ENCODE measurements at places on chromosomes 12 and 14.

- no peak for DNase-seq
Measured at GRCh38 chr12:132228476-132229192, 84.4 kb downstream of the NOC4L start.

DNA sequence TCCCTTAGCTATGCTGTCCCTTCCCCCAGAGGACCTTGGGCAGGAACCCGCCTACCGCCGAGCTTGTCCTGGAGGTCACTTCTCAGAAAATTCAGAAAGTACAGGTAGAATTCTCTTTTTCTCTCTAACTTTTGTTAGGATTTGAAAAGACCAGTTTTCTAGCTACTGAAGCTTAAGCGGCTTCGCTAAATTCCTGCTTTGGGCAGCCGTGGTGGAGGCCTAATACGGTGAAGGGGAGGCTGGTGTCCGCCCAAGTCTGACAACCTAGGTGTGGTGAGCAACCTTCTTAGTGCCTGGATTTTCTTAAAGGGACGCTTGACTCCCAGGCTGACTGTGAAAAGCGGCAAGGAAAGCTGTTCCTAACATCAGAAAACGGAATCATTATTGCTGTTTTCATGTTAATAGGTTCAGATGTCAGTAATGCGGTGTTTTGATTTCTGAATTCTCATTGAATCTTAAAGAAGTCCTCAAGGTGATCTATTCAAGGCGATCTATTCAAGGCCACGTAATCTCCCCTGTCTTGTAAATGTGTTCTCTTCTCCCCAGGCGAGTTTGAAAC is 835 bp downstream of the FGD4 start:
- DNase-seq, result no peak

DNA sequence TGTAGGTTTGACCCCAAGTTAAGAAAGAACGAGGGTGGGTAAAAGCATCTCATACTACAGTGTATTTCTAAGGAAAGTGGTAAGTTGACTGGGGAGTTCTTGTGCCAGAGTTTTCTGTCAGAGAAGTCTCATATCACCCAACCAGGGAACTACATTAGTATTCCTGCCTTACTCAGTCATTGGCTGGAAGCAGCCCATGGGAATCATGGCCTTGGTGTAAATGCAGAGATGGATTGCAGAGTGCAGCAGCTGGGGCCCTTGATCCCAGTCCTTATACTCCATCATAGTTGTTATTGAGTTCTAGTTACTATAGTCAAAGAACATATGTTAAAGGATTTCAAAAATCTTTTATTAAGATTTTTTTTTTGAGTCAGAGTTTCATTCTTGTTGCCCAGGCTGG is 105.8 kb downstream of the MNAT1 start:
- no peak for DNase-seq

DNA sequence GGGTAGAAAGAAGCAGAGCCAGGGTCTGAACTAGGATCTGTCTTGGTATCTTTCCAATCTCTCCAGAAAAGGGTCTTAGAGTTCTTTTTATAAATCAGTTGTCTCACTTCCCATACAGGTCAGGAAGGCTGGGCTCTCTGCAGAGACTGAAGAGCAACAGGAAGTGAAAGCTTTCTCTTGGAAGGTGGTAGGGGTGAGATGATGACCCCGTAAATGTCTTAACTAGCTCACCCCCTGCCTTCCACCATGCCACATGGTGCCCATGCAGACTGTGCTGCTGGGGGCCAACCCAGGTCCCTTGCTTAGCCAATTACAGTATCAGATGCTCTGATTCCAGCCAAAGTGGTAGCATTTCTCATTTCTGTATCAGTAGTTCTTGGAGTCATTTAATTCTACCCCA is 17.6 kb upstream of the RASSF8 start:
- DNase-seq, result no peak

- no peak for DNase-seq
Measured at GRCh38 chr12:126418400-126418799, 1353.2 kb downstream of the AACS start.

- DNase-seq, result no peak
Measured at GRCh38 chr12:9731393-9731792, 1.5 kb downstream of the CLECL1 start.

DNA sequence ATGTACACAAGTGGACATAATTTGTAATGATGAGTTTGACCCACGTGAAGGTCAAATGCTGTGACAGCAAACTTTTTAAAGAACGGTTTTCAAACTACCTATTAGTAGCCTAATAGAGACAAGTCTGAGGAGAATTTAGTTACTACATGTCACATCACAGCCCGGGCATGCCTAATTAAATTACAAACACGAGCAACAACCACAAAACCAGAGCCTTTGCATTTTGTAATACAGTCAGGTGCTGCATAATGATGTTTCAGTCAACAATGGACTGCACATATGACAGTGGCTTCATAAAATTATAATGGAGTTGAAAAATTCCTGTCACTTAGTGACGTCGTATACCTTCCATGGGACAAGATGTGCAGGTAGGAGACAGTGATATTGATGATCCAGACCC is 274.5 kb downstream of the DACT1 start:
- DNase-seq, result no peak

GRCh38 chr12:87943762-87944161 is 85.4 kb downstream of the C12orf50 start:
- no peak for DNase-seq

- DNase-seq, result no peak
Measured at GRCh38 chr12:90977224-90977623, 22.2 kb upstream of the CCER1 start.
